Ovary (tissue), 10 donors: ENCODE measurements at places on chromosomes 4 and X.

- no peak for DNase-seq
These were observed 52.1 kb upstream of the CDKN2AIP start for GRCh38 chr4:183392377-183392776.

GRCh38 chr4:72701987-72702819 is 133.2 kb upstream of the ADAMTS3 start:
- peak; percentile 42 for DNase-seq

DNA sequence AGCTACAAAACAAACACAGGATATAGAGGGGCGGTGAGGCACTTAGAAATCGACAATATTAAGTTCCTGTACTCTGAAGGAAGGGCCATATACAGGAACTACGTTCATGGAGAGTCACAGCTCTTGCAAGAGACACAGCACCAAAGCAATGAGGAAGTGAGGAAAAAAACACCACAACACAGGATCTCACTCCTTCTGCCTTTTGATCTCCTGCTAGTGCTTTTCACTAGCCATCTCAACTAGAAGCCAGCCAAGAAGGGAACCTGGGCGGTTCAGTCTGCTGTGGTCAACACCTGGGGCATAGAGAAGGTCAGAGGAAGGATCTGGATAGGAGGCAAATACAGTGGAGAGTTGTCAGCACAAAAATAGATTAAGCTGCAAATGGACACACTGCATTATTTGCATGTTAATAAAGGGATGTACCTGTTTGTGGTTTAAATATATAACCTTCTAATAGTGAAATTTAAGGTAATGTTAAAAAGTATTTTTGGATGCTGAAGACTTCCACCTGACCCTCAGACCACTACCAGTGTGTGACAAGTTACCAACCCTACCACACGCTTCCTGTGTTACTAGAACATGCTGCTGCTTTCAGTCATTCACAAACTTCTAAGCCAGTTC is 104.6 kb downstream of the DTHD1 start:
- DNase-seq, result no peak

DNA sequence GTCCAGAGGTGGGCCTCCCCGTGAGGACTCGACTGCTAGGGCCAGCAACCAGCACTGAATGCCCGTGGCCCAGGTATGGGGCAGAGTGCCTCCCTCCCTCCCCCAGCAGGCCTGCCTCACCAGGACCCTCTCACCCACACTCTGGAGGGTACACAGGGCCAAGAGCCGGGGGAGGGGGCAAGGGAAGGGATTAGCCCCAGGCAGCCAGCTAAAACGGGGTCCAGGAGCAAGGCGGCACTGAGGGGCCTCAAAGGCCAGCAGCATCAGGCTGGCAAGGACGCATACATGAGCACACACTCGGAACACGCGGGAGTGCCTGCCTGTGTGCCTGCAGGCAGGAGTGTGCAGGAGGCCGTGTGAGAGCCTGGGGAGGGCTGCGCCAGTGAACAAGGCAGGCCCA is 18.3 kb upstream of the DUSP9 start:
- peak; percentile 9 for DNase-seq

GRCh38 chr4:123186731-123187130 is 209.9 kb upstream of the SPRY1 start:
- no peak for DNase-seq

GRCh38 chrX:110132450-110133114 is 129.7 kb downstream of the TMEM164 start:
- no peak for DNase-seq

GRCh38 chr4:94665500-94666404 is 92.0 kb upstream of the BMPR1B start:
- no peak for DNase-seq

- no peak for DNase-seq
These were observed 66.5 kb downstream of the SLIT2 start for GRCh38 chr4:20318001-20318908.
